ENCODE measurements at places on chromosomes 1 and 21. TPM values are rescaled to one million over a fixed set of nuclear protein-coding genes. Genes with fewer than 3 reads are reported as not detected.

Gene EXO1
- total RNA-seq: 10.0 TPM

DNA sequence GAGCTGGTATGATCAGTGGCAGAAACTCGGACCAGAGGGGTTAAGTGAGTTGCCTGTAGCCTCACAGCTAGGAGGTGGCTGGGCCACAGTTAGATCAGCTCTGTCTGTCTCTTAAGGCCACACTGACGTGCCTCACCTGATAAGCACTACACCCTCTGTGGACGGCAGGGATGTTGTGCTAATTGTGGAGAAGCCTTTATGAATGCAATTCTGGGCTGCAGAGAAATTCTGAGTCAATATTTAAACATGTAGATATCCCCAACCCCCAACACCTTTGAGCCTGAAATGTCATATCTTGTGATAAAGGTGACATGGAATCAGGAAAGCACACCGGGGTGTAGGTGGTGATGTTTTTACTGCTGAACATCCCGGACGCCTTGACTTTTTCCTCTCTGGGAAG is 88.3 kb downstream of the KCNJ6 start:
- DNase-seq: no peak

DNA sequence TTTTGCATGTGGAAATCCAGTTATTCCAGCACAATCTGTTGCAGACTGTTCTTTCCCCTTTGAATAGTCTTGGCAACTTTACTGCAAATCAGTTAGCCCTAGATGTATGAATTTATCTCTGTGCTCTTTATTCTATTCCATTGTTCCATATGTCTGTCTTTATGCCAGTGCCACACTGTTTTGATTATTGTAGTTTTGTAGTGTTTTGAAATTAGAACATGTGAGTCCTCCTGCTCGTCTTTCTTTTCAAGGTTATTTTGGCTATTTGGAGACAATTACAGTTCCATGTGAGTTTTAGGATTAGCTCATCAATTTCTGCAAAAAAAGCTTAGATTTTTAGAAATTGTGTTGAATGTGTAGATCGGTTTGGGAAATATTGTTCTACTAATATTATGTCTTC is 26.6 kb downstream of the WNT3A start:
- DNase-seq: no peak

- DNase-seq: no peak
Measured at GRCh38 chr1:220290140-220290761, 18.0 kb upstream of the RAB3GAP2 start.

Gene LCE6A
- total RNA-seq: not detected

Gene SLAMF8
- total RNA-seq: not detected

DNA sequence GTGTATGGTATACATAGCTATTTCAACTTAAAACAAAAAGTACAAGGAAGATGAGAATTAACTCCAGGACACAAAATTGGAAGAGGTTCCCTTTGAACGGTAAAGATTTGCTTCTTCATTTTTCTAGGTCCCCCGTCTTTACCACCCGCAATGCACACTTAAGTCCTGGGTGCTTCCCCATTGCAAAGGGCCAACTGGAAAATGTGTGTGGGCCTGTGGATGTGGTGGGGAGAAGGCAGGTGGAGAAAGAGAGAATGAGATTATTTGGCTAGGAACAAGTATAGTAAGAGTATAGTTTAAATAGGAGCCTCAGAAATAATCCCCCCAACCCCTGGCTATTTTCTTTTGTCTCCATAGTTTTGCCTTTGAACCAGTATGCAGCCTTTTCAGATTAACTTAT is 115.4 kb downstream of the HLX start:
- DNase-seq: no peak

DNA sequence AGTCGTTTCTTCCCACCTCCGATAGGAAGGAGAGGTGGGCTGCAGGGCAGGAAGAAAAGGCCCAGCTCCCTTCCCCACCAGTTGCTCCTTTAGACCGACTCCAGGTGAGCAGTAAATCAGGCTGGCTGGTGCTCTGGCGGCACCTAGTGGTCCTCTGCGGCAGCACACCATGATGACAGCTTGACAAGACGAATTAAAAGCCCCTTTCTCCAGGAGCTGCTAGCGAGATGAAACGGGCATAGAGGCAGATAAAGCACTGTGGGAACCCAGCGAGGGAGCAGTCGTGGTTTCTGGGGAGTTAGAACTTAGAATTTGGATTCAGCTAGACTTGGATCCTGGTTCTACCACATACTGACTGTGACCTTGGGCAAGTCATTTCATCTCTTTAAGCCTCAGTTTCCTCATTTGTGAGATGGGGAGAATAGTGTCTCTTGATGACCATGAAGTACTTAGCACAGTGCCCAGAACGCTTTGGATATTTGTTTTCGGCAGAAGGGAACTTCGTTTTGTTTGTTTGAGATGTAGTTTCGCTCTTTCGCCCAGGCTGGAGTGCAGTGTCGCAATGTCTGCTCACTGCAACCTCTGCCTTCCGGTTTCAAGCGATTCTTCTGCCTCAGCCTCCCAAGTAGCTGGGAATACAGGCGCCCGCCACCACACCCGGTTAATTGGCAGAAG is 21.8 kb upstream of the COL9A2 start:
- DNase-seq: peak; percentile 99

- DNase-seq: peak; percentile 78
Measured at GRCh38 chr1:8763888-8764287, 53.6 kb downstream of the RERE start.

DNA sequence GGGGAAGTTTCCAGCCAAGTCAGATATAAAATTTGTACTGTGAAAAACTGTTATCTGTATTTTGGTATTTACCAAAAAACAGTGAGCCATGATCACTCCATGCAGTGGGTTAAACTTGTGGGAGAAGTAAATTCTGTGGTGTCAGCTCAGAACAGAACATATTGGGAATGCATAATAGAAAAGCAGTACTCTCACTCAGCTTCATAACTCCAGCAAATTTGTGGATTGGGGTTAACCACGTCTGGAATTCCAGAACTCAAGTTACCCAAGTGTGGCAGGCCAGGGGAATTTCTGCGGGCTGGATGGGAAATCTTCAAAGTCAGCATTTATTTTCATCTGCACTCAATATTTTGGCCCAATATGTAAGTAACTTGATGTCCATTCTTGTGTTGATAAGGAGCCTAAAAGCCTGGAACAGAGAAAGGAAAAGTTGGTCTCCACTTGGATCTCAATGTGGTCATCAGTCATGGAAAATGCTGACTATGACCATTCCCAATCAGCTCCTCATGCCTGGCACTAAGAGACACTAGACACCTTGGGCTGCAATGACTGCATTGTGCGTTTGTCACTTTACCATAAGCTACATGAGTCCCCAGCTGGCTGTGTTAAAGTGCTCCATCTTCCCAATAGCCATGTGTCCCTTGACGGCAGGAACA is 39.1 kb upstream of the ENAH start:
- no peak for DNase-seq

Gene CFHR3
- not detected for total RNA-seq

- DNase-seq: peak; percentile 98
Measured at GRCh38 chr1:248838357-248839167, 538 bp downstream of the ZNF672 start.

- DNase-seq: peak; percentile 36
Measured at GRCh38 chr1:32877211-32878110, 6.7 kb upstream of the FNDC5 start.

GRCh38 chr1:64936956-64937355 is 29.4 kb downstream of the JAK1 start:
- no peak for DNase-seq

Gene OR10J4
- not detected for total RNA-seq

Data from endodermal cell (in vitro differentiated cells).